Naive thymus-derived CD8-positive, alpha-beta T cell (primary cell): ENCODE measurements at places on chromosomes 16 and 17. TPM values are rescaled to one million over a fixed set of nuclear protein-coding genes. Genes with fewer than 3 reads are reported as not detected.

DNA sequence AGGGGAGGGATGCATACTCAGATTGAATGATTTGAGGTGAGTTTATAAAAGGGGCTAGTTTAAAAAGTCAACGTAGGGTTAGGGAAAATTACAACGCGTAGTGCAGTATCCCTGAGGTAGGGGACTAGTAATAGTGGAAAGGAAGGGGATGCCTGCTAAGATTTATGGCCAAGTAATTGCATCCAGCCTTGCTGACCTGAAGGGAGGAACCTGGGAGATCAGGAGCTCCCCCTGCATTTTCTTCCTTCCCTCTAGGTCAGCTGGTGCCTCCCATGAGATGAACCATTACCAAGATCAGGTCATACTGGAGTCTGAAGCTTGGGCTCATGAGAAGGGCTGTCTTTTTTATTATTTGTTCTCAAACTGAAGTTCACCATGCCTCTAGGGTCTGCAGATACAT is 606.6 kb downstream of the TMEM114 start:
- no peak for DNase-seq

GRCh38 chr17:4100883-4101756 is 41.7 kb downstream of the ZZEF1 start:
- DNase-seq = no peak

DNA sequence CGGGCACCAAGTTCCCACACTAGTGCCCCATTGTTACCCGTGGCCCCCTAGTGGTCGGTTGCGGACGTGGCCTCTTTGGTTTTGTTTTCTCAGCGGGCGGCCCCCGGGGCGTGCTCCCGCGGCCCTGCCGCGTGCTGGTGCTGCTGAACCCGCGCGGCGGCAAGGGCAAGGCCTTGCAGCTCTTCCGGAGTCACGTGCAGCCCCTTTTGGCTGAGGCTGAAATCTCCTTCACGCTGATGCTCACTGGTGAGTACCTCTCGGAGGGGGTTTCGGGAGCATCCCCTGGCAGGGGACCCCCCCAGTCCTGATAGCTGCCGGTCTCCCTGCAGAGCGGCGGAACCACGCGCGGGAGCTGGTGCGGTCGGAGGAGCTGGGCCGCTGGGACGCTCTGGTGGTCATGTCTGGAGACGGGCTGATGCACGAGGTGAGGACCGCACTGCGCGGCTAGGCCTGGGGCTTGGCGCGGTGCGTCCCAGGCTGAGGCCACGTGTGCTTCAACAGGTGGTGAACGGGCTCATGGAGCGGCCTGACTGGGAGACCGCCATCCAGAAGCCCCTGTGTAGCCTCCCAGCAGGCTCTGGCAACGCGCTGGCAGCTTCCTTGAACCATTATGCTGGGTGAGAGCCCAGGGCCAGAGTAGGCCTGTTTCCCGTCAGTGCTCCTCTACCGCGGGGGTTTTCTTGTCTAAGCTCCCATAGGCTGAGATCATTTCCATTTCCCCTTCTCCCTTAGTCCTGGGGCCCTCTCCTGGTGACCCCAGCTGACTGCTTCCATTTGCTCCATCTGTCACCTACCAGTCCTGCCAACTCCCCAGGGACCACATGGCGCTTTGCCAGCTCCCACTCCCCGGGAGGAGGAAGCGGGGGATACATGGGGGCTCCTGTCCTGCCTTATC is 1.7 kb downstream of the SPHK1 start:
- peak; percentile 79 for DNase-seq

- DNase-seq = no peak
These were observed 7.7 kb downstream of the FOXL1 start for GRCh38 chr16:86585821-86586611.

DNA sequence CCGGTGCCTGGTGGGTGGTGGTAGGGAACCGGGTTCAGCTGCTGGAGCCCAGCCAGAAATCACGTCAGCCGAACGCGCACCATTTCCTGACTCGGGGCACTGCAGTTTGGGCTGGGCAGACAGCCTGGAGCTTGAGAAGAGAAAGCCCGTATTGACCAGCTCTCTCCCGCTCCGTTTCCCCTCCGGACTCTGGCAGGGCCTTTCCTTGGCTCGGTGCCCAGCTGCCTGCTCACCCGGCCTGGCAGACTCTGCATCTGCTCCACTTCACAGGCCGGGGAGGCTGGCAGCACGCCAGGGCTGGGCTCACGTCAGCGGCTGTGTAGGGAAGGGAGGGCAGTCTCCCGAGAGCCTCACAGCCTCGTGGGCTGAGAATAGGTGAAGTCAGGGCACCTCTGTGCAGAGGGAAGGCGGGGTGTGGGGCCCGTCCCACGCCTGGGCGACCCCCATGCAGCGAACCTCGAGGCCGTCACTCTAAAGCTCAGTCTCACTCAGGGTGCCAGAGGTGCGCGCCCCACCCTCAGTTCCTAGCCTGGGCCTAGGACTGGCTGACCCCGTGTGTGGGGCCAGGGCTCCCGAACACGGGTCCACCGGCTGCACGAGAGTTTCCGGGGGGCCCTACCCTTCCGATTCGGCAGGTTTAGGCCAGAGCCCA is 59.1 kb downstream of the OR1D5 start:
- peak; percentile 62 for DNase-seq

DNA sequence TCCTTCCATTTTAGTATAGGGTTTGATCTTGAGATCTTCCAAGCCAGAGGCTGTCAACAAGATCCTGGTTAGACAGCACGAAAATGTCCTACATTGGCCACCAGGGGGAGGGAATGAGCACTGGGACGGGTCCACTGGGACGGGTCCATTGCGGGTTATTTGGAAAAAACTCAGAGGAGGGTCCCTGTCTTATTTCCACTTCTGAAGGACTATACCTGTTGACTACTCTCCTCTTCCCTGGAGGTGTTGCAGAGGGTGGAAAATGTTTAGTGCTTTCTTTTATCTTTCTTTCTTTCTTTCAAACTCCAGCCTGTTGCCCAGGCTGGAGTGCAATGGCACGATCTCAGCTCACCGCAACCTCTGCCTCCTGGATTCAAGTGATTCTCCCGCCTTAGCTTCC is 2.5 kb downstream of the TTLL6 start:
- peak; percentile 62 for DNase-seq

DNA sequence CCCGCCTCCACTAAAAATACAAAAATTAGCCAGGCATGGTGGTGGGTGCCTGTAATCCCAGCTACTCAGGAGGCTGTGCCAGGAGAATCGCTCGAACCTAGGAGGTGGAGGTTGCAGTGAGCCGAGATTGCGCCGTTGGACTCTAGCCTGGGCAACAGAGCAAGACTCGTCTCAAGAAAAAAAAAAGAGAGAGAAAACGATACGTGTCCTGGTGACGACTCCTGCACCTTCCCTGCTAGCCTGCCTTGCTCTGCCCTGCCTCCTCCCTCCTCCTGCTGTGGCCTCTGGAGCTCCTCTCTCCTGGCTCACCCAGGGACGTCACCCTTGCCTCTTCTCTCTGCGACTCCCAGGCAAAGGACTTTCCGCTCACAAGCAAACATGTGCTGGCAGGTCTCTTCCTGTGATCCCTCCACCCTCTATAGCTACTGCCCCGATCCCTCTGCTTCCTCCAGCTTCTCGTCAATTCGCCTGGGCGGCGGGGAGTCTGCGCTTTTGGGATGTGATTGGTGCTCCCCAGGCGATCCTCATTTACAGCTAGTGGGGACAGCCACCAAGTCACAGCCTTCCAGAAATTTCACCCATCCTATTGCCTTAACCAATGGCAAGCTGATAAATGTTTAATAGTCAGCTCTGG is 25.5 kb upstream of the CBX4 start:
- DNase-seq = no peak

DNA sequence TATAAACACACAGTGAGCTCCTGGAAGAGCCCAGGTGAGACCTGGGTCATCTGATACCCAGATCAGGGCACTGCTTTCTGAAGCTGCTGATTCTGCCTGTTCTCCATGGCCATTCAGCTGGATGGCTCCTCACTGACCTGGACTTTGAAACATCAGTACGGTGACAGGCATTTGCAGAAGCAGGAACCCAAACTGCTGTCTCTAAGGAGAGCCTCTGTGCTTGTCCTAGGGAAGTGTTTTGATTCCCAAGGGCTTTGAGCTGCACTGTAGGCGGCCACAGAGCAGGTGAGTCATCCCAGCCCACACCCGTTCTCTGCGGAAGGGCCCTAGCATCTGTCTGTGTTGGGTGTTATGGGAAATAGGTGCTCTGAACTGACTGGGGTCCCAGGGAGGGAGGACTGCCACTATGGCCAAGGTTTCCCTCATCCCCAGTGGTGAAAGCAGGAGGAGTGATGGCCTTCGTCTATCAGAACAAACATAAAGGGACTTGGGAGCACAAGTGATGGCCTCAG is 60.7 kb upstream of the ADCY9 start:
- no peak for DNase-seq

DHRS7C gene
- polyA plus RNA-seq = not detected

DNA sequence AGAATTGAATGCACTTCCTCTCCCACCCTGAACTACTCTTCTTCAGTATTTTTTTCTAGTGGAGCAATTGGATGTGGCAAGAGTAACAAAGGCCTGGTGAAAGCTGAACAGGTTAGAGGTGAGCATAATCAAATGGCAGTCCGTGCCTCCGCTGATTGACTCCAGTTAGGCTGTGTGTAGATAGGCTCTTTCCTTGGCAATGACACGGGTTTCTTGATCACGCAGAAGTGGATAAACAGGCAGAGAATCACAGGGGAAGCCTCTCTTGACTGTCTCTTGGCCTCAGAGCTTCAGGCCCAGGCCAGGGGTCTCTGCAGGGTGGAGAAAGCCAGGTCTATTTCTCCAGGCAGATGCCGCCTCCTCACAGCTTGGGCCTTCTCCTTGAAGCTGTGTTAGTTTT is 4.2 kb downstream of the CD300LB start:
- no peak for DNase-seq

SEPHS2 gene
- polyA plus RNA-seq = 55.0 TPM

RAB40C gene
- polyA plus RNA-seq = 6.2 TPM

DNA sequence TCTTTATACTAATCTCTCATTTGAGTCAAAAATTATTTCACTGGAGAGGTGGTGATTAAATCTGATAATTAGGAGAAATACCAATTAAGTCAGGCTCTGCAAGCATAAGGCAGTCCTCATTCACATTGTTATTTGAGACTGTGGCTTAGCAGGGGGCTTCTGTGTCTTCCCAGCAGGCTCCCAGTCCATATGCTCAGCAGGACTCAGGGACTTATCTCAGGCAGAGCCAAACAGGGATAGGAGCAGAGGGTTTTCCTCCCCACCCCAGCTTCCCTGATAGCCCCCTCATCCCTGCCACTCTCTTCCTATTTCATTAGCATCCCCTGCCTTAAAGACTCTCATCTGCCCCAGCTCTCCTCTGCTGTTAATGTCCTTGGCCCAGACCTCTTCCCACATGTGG is 104.3 kb upstream of the DNAH9 start:
- DNase-seq = no peak

FZD2 gene
- not detected for polyA plus RNA-seq

DNA sequence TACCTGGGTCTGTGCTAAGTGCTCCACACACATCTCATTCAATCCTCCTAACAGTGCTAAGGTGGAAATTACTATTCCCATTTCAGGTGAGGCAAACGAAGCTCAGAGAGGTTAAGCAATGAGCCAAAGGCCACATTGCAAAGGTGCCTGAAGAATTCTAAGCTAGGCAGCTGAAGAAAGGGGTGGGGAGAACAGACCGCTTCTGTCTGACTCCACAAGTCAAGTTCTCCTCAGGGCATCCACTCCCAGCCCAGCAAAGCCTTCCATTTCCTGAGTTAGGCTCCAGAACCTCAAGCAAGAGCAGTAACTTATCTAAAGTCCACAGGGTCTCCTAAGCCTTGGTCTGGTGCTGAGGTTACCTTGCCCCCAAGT is 27.0 kb upstream of the MRPS23 start:
- no peak for DNase-seq

IRX3 gene
- polyA plus RNA-seq = not detected

TMIGD1 gene
- polyA plus RNA-seq = not detected

DNA sequence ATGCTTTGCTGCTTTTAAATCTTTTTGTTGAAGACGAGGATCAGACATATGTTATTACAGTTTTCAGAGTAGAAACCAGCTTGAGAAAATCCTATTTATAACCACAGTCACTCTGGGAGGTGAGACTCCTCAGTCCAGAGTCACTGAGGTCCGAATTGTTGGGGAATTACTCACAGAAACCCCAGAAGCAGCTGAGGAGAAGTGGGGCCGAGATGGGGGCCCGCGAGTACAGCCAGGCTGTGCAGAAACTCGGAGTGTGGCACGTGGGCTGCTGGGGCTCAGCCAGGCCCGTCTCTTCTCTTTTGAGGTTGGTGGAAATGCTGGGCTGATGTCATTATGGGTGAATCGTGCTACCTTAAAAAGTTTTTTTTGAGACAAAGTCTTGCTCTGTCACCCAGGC is 14.4 kb upstream of the GNG13 start:
- no peak for DNase-seq

MT3 gene
- polyA plus RNA-seq = 8.6 TPM

DNA sequence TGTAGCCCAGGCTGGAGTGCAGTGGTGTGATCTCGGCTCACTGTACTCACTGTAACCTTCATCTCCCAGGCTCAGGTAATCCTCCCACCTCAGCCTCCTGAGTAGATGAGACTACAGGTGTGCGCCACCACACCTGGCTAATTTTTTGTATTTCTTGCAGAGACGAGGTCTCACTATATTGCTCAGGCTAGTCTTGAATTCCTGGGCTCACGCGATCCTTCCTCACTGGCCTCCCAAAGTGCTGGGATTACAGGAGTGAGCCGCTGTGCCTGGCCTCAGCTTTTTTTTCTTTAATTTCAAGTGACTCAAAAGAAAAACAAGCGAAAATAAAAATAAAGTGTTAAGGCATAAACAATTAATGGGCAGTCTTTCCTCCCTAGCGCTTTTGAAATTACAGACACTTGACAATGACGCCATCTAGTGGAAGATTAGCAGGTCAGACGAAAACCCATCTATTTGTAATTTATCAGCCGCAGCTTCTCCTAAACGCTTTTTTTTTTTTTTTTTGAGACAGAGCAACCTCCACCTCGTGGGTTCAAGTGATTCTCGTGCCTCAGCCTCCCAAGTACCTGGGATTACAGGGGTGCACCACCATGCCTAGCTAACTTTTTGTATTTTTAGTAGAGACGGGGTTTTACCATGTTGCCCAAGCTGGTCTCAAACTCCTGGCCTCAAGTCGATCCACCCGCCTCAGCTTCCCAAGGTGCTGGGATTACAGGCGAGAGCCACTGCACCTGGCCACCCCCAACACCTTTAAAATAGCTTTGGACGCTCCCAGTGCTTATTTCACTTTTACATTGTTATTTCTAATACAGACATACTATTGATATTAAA is 28.1 kb upstream of the PECAM1 start:
- DNase-seq = peak; percentile 74

GRCh38 chr16:17541324-17541723 is 70.6 kb upstream of the XYLT1 start:
- DNase-seq = no peak

MMP28 gene
- polyA plus RNA-seq = 30.1 TPM
